ENCODE measurements at places on chromosomes 11 and 22.

GRCh38 chr11:17766073-17766359 is 31.4 kb downstream of the KCNC1 start:
- DNase-seq, result no peak

DNA sequence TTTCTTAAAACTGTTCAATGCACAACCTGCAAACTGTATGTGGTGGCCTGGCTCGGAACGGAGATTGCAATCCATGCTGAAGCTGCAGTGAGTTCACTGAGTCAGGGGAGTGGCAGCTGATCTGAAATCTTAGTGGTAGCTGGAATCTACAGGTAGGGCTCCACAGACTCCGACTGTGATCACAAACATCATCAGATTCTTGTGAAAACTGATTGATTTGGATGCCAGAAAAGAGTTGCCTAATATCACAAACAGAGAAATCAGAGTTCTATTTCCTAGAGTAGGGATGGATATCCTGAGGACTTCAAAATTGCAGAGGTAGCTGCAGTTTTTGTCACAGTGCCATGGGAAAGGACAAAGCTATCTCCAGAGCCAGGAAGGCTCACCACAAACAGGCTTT is 57.5 kb upstream of the SC5D start:
- no peak for DNase-seq

DNA sequence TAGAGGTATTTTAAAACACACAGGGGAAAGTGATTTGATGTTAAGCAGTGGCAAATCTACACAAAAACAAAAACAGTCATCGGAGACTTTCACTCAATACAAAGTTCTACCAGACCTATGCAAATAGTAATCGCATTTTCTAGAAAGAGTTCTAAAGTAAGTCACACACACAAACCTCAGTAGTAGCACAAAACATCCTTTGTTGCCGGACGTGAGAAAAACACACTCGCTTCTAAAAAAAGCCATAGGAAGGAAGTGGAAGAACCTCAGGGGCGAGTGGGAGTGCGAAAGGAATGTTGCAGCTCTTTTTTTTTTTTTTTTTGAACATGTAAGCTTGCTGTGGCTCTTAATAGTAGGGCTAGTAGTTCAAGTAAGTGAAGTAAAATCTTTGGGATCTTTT is 88.9 kb downstream of the MAML2 start:
- DNase-seq, result peak; percentile 29

- DNase-seq, result no peak
Measured at GRCh38 chr11:99968336-99968735, 718.8 kb upstream of the ARHGAP42 start.

All from NCI-H226 (cell line).